ENCODE measurements at places on chromosomes 6 and 20.

GRCh38 chr6:11210386-11211138, 21.9 kb downstream of the NEDD9 start:
- no peak for DNase-seq

- DNase-seq = peak; percentile 10
Measured at GRCh38 chr20:50580016-50580747, 70.0 kb downstream of the PTPN1 start.

DNA sequence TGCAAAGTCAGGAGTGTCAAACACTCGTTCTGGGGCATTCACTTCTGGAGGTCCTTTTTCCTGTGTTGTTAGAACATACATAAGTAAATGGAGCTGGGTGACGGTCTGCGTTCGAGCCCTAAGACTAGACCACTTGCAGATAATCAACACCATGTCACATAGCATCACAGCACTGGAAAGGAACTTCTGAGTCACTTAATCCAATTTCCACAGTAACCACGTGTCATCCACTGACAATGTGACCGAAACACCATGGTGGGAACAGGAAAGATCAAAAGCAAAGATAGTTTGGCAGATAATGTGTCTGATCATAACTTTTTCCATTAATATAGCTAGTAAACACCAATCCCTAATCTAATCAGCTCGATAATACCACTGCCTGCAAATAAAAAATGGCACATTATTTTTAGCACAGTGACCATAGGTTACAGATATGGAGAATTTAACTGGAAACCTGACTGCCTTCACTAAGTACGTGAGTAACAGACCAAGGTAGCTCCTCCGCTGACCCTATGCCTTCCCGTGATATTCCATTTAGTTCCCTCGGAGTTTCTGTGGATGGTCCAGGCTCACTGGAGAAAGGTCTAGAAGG, 34.8 kb downstream of the WRNIP1 start:
- DNase-seq = no peak

GRCh38 chr20:41407607-41408006, 41.0 kb upstream of the EMILIN3 start:
- no peak for DNase-seq

- DNase-seq = no peak
Measured at GRCh38 chr6:170269151-170269845, 21.6 kb downstream of the DLL1 start.

DNA sequence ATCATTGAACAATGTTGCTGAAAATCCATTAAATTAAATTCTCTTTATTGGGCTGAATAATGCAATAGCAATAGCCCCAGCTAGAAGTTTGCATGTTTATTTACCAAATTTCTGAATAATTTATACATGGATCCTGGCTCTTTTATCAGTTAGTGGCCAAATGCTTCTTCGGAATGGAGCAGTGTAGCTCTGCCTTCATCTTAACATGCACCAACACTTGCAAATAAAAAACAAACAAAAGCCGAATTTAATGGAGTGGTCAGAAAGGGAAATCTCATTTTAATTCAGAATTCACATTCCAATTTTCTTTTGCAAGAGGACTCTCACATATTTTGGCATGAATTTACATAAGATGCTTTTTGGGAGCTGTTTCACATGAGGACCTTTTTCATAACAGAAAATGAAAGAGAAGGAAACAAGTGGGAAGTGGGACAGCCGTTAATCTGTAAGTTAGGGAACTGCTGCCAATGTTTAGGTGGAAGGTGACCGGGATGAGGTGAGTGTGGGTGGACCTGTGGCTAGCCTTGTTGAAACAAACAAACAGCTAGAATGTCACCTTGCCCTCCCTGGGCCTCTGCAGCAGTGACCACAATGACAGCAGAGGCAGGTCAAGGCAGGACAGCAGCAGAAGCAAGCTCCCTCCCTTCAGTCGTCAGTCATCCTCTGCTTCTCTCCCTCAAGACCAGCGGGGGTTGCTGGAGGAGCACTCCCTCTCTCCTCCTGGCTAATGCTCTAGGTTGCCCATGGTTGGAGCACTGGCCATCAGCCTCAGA, 73.2 kb downstream of the INSM1 start:
- no peak for DNase-seq

GRCh38 chr6:36187446-36187845, 9.1 kb upstream of the BRPF3 start:
- DNase-seq = no peak

DNA sequence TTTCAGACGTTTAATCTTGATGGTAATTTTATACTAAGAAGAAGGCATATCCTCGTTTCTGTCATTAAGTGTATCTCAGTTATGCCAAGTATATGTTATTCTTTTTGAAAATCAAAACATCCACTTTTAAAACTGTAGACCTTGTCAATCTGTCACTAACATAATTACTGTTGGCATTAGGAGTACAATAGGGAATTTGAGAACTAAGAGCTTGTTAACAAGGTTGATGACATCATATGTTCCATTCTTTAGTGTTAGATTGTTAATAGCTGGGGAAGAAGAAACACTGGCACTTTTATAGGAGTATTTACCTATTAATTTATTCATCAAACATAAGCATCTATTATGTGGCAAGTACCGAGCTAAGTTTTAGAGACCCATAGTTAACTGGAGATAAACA, 76.2 kb downstream of the MAP3K4 start:
- no peak for DNase-seq

DNA sequence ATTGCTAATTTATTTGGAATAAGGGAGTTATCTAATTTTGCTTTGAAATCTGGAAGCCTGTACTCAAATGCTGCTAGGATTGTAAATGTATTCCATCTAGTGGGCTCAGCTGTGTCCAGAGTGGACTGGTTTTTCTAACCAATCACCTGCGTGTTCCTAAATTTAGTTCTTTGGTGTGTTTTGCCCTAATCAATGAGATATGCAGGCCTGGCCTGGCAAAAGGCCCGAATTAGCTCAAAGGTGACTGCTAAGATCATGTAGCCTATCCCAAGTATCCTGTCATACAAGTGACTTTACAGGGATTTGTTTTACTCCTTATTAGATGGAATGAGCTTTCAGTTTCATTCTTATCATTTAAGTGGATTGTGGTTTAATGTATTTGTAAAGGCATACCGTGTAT, 51.3 kb upstream of the ARMC2 start:
- DNase-seq = no peak

DNA sequence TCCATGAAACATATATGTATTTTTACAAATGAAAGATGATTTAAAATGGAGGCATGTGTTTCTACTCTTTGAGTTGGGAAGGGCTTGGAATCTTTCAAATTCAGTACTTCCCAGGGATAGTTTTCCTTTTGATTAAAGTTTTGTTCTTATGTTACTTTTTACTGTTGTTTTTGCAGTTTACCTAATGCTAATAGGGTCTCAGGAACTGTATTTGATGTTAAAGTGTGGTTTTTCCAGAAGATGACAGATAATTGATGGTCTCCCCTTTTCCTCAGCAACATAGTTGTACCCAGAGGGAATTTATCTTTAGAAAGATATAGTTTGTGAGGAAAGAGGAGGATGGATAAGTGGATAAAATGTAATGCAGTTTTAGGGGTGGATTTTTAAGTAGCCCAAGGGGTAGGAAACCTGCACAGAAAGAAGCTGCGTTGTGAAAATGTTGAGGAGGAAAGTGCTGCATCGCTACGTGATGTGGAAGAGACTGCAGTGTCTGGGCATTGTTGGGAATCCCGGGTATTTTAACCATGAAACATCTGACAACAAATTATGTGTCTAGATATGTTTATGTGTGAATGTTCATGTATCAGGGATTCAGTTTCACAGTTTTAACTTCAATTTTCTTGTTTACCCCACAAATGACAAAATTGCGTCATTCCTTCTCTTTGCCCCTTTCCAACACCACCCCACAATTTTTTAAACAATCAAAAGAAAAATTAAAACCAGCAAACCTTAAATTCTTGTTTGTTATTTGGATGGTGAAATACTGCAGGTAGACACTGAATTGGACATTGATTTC, 42.3 kb downstream of the GNAS start:
- DNase-seq = no peak

GRCh38 chr6:12527339-12527738, 189.2 kb upstream of the PHACTR1 start:
- DNase-seq = no peak

DNA sequence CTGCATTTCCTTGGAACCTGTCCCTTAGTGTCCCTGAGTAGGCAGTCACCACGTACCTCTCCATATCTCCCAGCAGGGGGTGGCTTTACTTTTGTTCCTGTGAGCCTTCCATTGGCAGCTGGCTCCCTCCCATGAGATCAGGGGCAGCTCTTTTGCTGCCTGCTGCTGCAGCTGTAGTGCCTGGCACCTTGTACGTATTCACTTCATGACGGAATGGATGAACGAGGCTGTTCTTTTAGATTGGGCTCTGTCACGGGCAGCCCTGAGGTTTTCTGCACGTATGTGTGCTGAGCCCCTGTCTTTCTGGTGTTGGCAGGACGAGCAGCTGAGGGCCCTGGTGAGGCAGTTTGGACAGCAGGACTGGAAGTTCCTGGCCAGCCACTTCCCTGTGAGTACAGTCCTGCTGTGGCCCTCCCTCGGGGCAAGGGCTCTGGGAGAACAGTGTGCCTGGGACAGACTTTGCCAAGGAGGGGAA, 14.6 kb downstream of the MYBL2 start:
- DNase-seq = no peak

GRCh38 chr6:143941852-143942627, 66.0 kb downstream of the PLAGL1 start:
- no peak for DNase-seq

- DNase-seq = no peak
Measured at GRCh38 chr20:60650087-60650486, 602.0 kb upstream of the CDH4 start.

GRCh38 chr6:136822046-136822375, 381 bp upstream of the PEX7 start:
- DNase-seq = no peak

DNA sequence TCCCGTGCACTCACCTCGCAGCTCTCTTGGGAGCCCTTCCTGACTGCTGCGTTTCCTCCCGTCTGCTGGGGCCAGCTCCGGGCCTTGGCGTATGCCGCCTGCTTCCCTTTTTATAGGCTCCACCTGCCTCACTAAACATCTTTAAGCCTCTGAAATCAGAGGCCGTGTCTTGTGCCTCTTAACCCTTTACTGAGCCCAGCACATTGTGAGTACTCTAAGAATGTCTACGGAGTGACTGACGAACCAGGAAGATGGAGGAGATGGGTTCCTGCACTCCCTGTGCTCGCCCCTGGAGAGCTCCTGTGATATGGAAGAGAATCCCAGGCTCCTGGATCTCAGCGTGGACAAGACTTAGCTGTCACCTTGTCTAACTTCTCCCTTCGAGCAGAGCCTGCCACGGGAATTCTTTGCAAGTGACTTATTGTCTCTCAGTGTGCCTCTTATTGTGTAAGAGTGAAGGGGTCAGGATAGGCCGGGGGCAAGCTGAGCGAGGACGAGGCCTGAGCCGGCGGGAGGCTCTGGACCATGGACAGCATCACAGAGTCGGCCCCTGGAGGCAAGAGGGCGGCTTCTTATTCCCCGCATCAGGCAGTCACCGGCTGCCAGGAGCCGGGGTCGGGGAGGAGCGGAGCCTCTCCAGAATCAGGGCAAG, 70.9 kb upstream of the CCDC167 start:
- no peak for DNase-seq

GRCh38 chr6:35601331-35602132, 87.2 kb downstream of the FKBP5 start:
- peak; percentile 77 for DNase-seq

DNA sequence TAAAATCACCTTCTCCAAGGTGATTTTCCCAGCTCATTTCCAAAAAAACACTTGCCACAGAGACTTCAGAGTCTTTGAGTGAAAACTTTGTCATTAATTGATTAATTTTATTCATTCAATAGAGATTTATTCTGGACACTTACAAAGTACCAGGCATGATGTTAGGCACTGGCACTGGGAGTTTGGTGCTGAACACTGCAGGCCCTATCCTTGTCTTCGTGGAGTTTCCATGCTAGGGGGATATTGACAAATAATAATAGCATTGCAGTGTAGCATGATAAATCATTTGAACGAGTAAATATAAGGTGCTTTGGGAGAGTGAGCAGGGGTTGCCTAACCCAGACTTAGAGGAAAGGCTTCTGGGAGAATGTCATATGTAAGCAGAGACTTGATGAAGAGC, 145.7 kb downstream of the SOX4 start:
- DNase-seq = no peak

- DNase-seq = no peak
Measured at GRCh38 chr6:109308018-109308492, 74.2 kb downstream of the CD164 start.

- DNase-seq = no peak
Measured at GRCh38 chr6:158808941-158809678, 10.1 kb downstream of the EZR start.

DNA sequence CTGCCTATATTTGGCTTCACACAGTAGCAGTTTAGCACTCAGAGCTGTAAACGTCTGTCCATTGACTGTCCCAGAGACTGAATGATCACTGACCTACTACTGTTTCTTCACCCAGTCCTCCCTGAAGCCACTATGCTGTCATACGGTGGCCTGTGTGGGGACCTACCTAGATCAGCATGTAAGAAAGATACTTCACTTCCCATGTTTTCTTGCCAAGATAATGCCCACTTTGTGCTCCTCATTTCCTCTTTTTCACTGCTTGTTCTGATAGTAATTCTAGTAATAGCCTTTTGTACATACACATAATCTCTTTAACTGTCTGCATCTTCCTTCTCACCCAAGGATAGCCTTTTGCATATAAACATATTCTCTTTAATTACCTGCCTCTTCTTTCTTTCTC, 109.9 kb upstream of the TIAM2 start:
- no peak for DNase-seq

DNA sequence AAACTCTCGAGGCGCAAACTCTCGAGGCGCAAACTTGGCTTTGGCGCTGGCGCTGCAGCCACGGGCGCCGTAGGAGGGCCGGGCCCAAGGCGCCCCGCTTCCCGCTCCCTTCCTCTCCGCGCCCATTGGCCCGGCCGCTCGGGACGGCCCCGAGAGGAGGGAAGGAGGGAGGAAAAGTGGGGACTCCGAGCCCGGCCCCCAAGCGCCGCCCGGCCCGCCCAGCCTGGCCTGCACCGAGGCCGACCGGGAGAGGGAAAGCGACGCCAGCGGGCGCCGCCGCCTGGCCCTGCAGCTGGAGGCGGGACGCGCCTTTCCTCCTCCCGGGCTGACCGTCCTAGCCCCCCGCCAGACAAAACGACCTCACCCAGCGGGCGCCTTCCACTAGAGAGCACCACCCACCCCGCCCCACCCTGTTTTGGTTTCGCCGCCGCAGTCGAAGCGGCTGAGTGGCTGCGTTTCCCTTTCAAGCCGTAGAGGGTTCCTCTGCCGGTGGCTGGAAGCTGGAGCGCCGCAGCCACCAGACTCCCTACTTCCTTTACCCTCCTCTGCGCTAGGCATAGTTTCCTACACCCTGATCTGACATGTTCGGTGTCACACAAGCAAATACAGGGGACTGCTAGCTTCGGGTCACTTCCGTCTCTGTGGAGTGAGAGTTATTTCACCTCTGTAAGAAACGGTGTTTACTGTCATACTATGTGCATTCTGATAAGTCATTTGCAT, at the start of gene MBOAT1:
Gene MBOAT1 (minus strand): TSS at position 78 of the 720 bp plus-strand sequence. CDS start 235 bp downstream, outside the sequence.
- peak; percentile 91 for DNase-seq

DNA sequence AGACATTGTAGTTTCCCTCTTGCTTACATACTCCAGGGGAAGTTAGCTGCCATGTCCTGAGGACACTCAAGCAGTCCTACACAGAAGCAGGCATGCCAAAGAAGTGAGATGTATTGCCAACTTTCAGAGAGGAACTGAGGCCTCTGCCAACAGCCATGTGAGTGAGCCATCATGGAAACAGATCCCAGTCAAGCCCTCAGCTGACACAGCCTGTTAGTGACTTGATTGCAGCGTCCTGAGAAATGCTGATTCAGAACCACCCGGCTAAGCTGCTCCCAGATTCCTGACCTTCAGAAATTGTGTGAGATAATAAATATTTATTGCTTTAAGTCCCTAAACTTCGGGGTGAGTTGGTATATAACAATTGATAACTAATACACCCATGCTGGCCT, 38.1 kb downstream of the GSTA2 start:
- no peak for DNase-seq
